H9 (cell line): ENCODE measurements at places on chromosomes 5 and 9. TPM values are rescaled to one million over a fixed set of nuclear protein-coding genes. Genes with fewer than 3 reads are reported as not detected.

Gene IFNB1
- not detected in 2 replicates for total RNA-seq

- DNase-seq: peak; percentile 66
These were observed 25.2 kb downstream of the NEURL1B start for GRCh38 chr5:172666251-172666650.

DNA sequence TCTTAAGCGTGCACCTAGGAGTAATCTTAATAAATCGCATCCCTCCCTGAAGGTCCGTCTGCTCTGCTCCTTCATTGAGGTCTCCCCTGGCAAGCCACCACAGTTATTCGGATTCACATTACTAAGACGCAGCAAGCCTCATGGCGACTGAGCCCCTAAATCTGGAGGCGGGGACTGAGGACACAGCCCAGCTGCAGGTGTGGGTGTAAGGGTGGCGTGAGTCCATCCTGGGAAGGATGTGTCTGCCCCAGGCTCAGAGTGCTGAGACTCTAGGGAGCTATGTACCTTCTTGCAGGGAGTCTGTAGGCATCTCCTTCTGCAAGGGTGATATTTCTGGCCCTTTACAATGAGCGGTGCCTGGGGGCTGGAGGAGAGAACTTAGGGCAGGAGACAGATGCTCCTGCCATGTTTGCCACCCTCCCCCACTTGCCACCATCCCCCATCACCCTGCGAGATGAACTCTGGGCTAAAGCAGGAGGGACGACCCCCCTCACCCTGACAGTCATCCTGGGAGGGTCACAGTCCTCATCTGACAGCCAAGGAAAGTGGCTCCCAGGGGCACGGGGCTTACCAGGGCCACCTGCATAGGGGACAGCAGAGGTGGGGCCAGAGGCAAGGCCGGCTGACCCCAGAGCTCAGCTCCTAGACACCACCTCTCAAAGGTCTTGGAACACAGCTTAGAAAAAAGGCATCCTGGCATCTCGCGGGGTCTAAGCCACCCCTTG lies 76.4 kb upstream of the FCN1 start:
- DNase-seq: no peak

Gene POLR1E
- 45.6 and 45.8 TPM in 2 replicates for total RNA-seq

Gene PRUNE2
- total RNA-seq: 9.7 and 12.1 TPM in 2 replicates

- no peak for DNase-seq
These were observed 85.4 kb downstream of the IRX2 start for GRCh38 chr5:2666081-2666480.

DNA sequence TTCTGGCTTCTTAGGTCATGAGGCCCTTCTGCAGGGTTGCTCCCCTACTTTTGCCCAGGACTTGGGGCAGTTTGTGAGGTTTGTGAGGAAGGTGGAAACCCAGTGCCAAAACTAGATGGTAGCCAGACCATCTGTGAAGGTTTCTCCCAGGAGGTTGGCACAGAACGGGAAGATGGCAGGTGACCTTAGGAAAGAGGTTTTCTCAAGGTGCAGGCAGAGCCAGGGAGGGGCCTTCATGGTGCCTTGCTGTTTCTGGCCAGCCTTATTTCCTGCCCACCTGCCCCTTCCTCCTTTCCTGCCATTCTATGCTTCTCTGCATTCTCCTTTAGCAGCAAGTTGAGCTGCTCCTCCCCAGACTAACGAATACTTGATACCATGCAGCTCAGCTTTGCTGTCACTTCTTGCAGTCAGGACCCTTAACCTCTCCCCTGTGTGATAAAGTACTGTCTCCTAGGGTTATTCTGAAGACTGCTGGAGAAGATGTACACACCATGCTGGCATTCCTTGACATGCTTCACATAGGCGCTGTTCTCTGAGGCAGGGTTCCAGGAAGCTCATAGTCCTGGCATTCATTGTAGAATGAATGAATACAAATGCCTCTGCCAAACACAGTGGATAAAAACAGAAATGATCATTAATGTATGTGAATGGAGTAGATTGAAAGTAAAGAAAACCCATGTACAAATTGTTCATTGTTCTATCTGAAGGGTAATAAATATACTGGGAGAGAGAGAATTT lies 154.3 kb downstream of the KDM4C start:
- DNase-seq: no peak

GRCh38 chr5:3862906-3863305 lies 267.3 kb downstream of the IRX1 start:
- DNase-seq: no peak

- DNase-seq: peak; percentile 78
These were observed at the start of gene LIFR for GRCh38 chr5:38556599-38557307. LIFR (minus strand) TSS chr5:38556646; CDS start chr5:38530647, 25,999 bp downstream.

DNA sequence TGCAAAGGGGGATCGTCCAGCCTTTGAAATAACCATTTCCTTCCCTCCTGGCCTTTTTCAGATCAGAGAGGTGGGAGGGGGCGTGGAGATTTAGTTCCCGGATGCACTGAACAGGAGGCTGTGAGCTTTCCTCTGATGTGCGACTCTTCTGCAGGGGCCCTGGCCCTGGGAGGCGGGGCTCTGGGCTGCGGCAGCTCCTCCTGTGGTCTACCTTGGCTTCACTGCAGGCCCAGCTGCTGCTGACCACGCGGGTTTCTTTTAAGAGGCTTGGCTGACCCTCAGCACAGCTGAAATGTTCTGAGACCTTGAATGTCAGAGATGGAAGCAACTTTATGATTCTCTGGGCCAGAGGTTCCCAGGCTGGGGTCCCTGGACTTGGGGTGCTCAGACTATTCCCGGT lies 27.0 kb upstream of the COL15A1 start:
- peak; percentile 89 for DNase-seq

DNA sequence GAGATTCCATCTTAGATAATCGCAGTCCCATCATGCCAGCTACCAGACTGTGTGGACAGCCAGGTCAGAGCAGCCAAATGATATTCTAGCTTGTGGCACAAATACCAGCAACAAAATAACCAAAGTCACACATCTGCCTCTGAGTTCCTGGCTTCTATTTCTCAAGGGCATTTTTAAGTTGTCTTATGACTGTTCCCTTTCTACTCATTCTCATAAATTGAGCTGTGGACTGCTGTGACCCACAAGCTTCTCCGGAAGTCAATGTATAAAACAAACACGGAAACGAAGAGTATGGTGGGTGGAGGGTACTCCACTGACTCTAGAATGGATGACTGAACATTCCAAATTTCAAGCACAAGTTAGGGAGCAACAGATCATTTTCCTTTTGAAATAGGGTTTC lies 43.9 kb downstream of the PDCD1LG2 start:
- no peak for DNase-seq

DNA sequence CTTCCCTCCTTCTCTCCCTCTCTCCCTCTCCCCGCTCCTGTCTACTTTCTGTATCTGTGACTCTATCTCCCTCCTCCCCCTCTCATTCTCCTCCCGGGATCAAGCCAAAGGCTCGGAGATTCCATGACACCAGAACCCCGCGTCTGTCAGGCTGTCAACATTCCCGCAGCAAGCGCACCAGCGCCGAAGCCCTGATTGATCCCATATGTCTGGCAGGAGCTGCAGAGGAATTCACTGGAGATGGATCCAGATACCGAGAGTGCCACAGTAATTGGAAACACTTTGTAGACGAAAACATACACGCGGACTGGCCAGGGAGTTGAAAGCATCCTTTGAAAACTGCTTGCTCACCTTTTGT lies 300 bp upstream of the SVEP1 start:
- peak; percentile 40 for DNase-seq

DNA sequence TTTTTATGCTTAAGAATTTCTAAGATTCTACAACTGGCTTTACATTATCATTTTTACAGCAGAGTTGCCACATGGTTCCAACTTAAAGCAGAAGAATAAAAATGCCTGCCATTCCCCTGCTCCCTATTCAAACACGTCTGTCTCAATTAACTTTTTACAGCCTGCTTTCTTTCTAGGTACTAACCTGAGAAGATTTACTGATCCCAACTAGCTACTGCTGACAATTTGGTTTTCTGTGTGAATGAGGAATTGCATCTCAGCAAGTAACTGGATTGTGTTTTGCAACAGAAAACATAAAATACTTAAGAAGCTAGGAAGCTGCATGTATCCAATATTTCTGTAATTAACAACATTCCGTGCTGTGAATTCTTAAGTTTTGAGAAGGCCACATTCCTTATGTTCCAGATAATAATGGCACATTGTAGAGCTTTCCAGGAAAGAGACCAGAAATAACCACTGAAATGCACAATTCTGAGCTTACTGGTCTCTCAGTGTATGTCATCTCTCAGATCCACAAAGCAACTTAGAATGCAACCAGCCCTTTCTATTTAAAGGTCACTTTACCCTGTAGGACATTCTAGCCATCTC lies 306.8 kb upstream of the NMUR2 start:
- no peak for DNase-seq

- no peak for DNase-seq
These were observed 52.4 kb downstream of the SLC44A1 start for GRCh38 chr9:105296877-105297287.

GRCh38 chr9:115923903-115924668 lies 229.5 kb upstream of the PAPPA start:
- DNase-seq: no peak

Gene LTC4S
- total RNA-seq: 3.7 and 4.5 TPM in 2 replicates

DNA sequence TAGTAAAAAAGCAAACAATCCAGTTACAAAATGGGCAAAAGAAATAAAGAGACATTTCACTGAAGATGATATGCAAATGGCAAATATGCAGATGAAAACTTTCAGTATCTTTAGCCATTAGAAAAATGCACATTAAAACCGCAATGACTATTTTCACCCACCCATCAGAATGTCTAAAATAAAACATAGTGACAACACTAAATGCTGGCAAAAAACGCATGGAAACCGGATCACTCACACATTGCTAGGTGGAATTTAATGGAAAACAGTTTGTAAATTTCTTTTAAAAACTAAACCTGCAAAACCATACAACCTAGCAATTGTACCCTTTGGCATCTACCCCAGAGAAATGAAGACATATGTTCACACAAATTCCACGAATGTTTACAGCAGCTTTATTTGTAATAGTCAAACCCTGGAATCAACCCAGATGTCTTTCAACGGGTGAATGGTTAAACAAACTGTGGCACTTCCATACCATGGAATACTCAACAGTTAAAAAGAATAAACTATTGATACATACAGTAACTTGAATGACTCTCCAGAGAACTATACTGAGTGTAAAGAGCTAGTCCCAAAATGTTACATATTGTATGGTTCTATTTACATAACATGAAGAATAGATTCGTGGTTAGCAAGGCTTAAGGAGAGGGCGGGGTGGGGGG lies 17.2 kb upstream of the PAM start:
- DNase-seq: no peak

DNA sequence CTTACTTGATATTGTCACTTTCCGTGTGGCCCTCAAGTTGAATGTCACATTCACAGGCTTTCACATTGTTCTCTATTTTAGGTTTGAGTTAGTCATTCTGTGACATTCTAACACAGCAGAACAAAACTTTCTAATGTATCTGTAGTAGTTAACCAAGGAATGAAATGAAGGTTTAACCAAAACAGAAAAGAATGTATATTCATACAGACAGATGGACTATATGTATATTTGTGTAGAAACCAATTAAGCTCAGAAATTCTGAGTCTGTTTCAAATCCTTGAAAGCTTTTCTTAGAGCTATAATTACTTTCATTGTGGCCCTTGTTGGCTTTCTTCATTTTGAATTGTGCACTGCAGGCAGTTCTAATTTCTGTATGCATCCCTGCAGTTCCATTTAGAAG lies 654.7 kb downstream of the LRRC70 start:
- DNase-seq: no peak

DNA sequence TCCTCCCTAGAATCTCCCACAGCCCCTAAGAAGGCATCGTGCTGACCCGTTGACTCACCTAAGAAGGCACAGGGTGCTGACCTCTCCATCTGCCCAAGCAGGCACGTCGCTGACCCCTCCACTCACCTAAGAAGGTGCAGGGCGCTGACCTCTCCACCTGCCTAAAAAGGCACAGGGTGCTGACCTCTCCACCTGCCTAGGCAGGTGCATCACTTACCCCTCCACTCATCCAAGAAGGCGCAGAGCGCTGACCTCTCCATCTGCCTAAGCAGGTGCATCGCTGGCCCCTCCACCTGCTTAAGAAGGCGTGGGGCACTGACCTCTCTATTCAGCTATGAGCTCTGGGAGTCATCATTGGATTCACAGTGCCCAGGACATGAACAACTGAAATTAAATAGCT lies 54.4 kb upstream of the FCN1 start:
- no peak for DNase-seq
